Fibroblast of villous mesenchyme (primary cell): ENCODE measurements at places on chromosomes 12 and 14. TPM values are rescaled to one million over a fixed set of nuclear protein-coding genes. Genes with fewer than 3 reads are reported as not detected.

The FLVCR2 gene
- total RNA-seq, result 0.43 and 0.64 TPM in 2 replicates

The ASCL1 gene
- total RNA-seq, result not detected in 2 replicates

The FOXA1 gene
- total RNA-seq, result 0.32 TPM in 1 of 2 replicates, not detected in the other

The FGF23 gene
- not detected in 2 replicates for total RNA-seq

The PTPRQ gene
- total RNA-seq, result 0.32 and 5.6 TPM in 2 replicates

The ADAMTS20 gene
- under 0.01 TPM in 2 replicates for total RNA-seq

The CEBPE gene
- total RNA-seq, result not detected in 2 replicates

The CLEC4C gene
- total RNA-seq, result not detected in 2 replicates

The SLC15A5 gene
- total RNA-seq, result not detected in 2 replicates

The PRH2 gene
- 0.32 and 0.43 TPM in 2 replicates for total RNA-seq

The EPYC gene
- not detected in 2 replicates for total RNA-seq

The CFAP251 gene
- 6.8 and 8.2 TPM in 2 replicates for total RNA-seq

The VEZT gene
- 73.4 and 84.6 TPM in 2 replicates for total RNA-seq

The LRTM2 gene
- total RNA-seq, result not detected in 2 replicates
